ENCODE measurements at places on chromosomes 4 and X. TPM values are rescaled to one million over a fixed set of nuclear protein-coding genes. Genes with fewer than 3 reads are reported as not detected.

Gene GAGE12E
- not detected for polyA plus RNA-seq

- no peak for DNase-seq
Measured at GRCh38 chr4:73451404-73451803, 15.4 kb downstream of the AFP start.

DNA sequence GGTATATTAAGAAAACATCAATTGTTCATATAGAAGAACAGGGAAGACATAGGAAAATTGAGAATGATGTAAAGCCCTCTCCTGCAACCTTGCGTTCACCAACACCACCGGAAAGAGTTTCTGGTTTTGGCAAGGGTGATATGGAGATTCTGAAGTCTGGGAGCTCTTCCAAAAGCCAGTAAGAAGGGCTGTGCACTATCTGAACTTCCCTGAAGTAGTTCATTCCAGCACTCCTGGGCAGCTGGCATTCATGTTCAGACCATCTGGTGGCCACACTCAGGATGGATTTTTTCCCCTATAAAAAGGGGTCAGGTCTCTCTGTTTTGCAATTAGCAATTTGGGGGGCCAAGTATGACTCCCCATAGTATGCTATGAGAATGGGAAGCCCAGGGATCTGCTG lies 15.4 kb upstream of the TLR2 start:
- no peak for DNase-seq

- DNase-seq: no peak
Measured at GRCh38 chrX:7169627-7170026, 21.7 kb upstream of the PUDP start.

GRCh38 chr4:6892190-6892908 lies 17.3 kb upstream of the TBC1D14 start:
- DNase-seq: no peak

GRCh38 chr4:39617534-39617933 lies 21.1 kb downstream of the SMIM14 start:
- no peak for DNase-seq

Measured in forelimb muscle (tissue), 1 donor.